Hepatocyte (in vitro differentiated cells): ENCODE measurements at places on chromosomes 5 and 9.

DNA sequence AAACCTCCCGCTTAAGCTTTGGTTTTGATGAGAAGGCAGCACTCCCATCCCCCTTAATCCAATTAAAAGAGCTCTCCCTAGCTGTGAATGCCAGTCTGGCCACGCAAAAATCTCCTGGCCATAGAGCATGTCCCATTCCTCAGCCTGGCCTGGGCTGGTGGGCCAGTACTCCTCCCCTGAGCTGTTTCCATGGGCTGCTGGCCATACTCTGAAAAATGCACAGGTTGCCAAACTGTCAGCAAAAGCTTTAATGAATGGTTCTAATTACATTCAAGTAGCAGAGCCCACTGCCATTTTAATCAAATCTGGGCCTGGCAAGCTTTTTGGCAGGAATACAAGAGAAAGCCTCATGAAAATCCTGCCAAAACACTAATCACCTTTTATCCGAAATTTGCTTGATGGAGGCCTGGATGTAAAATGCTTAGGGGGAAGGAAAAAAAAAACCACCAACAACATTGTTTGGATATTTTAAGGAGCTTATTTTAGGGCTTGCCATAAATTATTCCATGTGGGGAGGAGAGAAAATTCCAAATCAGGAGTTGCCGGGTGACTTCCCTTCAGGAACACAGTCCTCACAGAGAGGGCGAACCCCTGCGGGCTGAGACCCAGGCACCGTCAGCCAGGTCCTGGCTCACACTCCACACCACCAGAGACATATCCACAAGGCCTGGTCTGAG is 243.3 kb downstream of the SEC61B start:
- DNase-seq = no peak

- DNase-seq = no peak
Observed at GRCh38 chr5:61268871-61269270, 63.2 kb upstream of the ZSWIM6 start.

DNA sequence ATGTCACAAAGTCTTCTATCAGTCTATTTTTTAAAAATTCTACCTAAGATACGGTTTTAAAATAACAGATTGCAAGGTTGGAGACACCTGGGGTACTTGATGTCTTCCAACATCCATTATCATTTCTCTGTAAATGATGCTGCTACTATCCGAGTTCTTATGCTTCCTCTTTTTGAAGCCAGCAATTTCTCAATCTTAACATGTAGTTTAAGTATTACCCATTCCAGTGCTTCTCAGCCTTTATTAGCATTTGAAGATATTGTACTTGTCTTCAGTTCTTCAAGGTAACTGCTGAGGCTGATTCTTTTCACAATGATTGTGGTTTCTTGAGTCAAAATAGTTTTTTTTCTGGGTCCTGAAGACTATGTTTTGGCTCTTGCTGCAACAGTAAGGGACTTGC is 96.4 kb upstream of the SELENOP start:
- DNase-seq = no peak

DNA sequence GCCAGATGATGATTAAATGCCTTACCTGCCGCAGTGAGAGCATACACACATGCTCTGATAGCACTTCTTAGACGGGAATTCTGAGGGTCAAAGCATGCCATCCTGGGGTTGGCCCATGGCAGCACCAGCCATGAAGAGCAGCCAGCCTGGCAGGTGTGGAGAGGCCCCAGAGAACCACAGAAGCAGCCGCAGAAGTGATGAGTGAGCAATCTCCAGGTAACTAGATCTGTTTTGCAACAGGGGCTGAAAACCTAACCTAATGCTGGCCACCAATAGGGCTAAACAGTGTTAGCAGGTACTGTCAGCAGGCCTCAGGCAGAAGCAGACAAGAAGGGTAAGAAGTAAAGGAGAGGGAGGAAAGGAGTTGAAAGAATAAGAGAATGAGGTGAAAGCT is 33.5 kb upstream of the HOMER1 start:
- DNase-seq = peak; percentile 20

DNA sequence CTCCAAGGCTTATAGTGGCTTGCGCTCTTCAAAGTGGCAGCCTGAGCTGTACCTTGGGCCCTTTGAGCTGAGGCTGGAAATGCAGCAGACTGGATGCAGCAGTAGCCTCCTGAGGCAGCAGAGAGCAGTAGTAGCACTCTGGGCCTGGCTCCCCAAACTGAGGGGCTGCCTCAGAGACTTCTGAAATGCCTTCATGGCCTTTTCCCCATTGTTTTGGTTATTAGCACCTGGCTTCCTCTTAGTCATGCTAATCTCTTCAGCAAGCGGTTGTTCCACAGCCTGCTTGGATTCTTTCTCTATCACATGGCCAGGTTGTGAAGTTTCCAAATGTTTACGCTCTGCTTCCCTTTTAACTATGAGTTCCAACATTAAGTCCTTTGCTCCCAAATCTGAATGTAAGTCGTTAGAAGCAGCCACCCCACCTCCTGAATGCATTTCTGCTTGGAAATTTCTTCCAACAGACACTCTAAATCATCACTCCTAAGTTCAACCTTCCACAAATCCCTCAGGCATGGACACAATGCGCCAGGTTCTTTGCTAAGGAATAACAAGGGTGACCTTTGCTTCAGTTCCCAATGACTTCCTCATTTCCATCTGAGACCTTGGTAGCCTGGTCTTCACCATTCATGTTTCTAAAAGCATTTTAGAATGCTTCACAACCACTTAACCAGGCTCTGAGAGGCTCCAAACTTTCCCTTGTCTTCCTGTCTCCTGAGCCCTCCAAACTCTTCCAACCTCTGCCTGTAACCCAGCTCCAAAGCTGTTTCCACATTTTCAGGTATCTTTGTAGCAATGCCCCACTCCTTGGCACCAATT is 145.8 kb downstream of the ZDHHC21 start:
- DNase-seq = no peak

DNA sequence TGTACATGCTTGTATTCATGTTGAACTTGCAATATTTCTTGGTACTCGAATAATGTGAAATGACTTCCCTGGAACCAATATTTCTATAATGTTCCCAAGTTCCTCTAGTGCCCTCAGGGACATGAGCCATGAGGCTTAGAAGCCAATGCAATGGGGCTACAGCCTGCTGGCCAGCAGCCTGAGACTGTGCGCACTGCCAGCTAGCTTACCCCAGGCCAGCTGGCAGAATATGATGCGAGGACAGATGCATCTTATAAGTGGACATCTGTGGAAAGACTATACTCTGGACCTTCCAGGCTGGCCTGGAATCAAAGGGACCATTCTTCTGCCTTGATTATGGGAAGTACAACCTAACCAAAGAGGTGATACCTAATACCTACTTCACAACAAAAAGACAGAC is 1862.0 kb upstream of the ACO1 start:
- no peak for DNase-seq

GRCh38 chr5:16095612-16096011 is 84.0 kb downstream of the MARCHF11 start:
- no peak for DNase-seq

- DNase-seq = peak; percentile 73
Observed at GRCh38 chr9:124259158-124259808, 1.5 kb downstream of the NEK6 start.

- no peak for DNase-seq
Observed at GRCh38 chr5:149374801-149375200, 4.3 kb downstream of the IL17B start.

- no peak for DNase-seq
Observed at GRCh38 chr9:93354451-93354850, 97.0 kb upstream of the FAM120A start.

- DNase-seq = no peak
Observed at GRCh38 chr5:2675548-2675947, 75.9 kb downstream of the IRX2 start.

DNA sequence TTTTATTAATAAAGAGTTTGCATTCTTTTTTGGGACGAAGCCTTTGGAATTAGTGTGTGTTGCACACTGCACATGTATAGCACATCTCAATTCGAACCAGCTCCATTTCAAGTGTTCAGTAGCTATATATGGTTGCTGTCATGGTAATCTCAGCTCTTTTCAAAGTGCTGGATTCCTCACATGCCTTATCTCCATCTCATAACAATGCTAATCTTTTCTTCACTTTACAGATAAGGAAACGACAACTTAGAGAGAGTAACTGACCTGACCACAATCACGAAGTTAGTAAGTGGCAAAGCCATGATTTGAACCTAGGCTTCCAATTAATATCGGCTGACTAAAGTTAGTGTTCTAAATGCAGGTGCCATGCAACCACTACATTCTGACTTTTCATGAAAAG is 204.8 kb upstream of the RASEF start:
- no peak for DNase-seq

- DNase-seq = no peak
Observed at GRCh38 chr5:143078971-143079370, 308.8 kb downstream of the ARHGAP26 start.

GRCh38 chr9:131708226-131709002 is 31.5 kb downstream of the RAPGEF1 start:
- no peak for DNase-seq

- no peak for DNase-seq
Observed at GRCh38 chr9:98569491-98569890, 139.2 kb downstream of the GABBR2 start.

GRCh38 chr9:112726428-112726827 is 8.5 kb upstream of the INIP start:
- DNase-seq = no peak

DNA sequence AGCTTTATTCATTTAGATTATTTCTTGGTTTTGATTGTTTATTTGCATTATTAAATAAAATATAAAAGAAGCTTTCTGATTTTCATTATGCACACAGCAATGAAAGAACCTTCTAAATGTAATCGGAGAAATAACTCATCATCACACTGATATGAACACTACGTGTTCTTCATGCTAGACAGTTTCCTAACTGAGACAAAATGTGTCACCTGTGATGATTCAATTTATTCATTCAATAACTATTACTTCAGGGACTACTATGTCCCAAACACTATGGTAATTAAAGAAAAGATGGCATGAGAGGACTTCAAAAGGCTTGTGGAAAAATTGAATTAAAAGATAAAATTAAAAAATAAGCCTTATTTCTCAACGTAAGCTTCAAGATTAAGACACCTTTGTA is 118.1 kb downstream of the SPEF2 start:
- no peak for DNase-seq

DNA sequence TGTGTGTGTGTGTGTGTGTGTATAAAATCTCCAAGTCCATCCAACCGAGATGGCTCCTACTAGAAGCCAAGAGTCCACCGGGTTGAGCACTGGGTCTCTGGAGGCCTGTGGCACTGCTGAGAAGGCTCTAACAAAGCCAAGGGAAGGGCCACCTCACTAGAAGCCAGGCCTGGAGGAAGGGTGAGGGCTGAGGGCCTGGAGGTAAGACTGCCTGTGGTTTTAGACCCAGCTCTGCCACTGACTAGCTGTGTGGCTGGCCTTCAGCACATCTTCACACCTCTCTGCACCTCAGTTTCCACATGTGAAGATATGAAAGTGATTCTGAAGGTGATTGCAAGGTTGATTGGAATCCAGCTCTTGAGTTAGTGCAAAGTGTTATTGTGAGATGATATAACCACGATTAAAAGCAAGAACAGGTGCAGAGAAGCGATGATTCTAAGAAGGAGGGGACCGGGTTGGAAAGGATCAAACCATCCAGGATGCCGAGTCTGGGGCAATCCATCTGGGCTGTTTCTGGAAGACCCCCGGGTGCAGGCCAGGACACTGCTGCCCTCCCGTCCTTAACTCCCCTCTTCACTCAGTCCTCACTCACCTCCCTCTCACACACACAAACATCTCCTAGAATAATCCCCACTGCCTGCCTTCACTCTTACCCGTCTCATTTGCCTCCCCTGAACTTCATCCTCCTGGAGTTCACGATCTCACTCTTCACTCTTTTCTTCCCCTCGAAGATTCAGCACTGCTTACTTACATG is 2.3 kb downstream of the IL4 start:
- no peak for DNase-seq

- no peak for DNase-seq
Observed at GRCh38 chr9:137457406-137458193, 1.5 kb downstream of the NSMF start.

- DNase-seq = no peak
Observed at GRCh38 chr5:167713896-167714295, 577.5 kb upstream of the WWC1 start.

DNA sequence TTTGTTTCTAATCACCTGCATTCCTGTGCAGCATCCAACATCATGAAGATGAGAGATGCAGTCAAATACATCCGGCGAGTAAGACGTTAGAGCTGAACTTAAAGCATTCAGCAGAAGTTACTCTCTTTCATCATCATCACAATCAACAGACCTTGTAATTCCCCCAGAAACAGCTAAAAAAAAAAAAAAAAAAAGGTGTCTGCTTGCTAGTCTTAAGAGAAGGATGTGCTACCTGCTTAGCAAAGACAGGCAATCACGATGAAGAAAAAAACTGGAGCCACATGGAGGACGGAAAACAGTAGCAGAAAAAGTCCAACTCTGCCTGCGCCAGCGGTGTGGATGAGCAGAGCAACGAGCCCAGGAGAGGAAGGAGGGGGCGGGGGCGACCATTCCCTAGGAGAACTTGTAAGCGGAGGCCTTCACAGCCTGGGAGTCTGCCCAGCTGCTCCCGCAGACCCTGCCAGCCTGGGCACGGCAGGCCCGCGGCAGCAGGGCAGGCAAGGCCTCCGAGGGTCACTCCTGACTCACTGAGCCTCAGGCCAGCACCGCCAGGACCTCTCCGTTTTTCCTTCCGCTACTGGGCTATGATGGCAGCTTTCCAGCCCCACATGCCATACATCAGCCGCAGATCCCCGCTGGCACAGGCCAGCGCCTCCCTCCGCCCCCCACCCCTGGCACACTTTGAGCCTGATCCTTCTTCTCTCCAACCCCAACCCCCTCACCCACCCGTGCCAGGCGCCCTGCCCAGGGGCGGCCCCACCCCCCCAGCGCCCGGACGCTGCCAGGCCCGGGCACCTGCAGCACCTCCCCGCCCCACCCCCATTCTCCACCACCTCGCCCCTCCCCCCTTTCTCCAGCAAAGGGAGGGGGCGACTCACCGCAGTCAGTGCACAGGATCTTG is 1.4 kb downstream of the NRG2 start:
- DNase-seq = peak; percentile 15

GRCh38 chr5:10789021-10789420 is 28.0 kb upstream of the DAP start:
- no peak for DNase-seq

- peak; percentile 48 for DNase-seq
Observed at GRCh38 chr5:157026789-157027424, 32.0 kb downstream of the HAVCR1 start.

DNA sequence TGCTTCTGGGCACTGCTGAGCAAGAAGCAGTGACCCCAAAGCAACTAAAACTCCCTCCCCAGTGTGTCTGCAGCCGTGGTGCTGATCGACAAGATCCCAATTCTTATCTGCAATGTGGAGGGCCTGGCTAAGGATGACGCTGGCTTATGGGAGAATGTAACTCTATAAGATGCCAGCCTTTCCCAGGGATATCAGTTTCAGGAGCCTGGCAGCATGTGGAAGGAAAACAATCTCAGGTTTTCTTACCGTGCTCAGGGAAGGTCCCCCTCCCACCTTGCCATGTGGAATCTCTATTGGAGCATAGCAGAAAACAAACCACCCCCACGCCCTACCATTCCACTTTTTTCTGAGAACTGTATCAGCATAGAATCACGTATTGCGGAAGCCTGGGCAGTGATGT is 87.7 kb upstream of the PTPN3 start:
- DNase-seq = no peak
